ENCODE measurements at places on chromosomes 11 and 22.

- no peak for DNase-seq
Measured at GRCh38 chr11:76662656-76663485, 7.7 kb downstream of the LRRC32 start.

DNA sequence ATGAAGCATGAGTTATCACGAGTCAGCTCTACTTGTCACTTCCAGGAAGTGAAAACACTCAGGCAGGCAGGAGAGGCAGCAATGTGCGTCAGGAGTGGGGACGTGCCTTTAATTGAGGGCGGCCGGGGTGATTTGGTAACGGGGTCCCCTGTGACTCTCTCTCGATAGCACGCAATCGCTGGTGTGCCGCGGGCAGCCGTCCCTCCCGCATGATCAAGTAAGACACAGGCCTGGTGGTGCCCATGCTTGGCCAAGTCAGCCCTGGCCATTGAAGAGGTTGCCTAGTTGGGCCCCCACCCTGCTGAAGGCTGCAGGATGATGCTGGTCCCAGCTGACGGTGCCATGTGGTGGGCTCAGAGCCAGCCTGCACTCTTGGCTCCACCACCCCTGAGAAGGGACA, 29.7 kb downstream of the CACNG2 start:
- DNase-seq = no peak

DNA sequence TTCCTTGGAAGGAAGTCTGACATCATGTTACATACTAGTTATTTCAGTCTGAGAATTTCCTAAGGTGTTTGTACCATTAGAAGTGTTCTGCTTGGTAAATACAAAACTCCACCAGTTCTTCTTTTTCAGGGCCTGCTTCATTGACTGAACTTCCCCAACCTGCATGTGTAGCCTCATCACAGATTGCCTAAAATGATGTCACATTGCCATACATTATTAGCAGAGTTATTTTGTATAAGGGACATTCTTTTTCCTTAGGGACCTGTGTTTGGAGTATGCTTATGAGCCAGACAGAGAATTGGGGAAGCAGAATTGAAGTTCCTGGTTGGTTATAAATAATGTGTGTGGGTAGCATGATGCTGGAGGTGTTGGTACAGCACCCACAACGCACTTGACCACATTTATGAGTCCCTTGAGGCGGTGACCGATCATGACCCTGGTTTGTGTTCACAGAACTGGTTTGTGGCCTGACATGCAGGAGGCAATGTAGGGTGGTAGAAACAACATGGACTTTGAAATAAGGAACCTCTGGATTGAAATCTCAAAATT, 16.4 kb upstream of the MMP7 start:
- DNase-seq = no peak

DNA sequence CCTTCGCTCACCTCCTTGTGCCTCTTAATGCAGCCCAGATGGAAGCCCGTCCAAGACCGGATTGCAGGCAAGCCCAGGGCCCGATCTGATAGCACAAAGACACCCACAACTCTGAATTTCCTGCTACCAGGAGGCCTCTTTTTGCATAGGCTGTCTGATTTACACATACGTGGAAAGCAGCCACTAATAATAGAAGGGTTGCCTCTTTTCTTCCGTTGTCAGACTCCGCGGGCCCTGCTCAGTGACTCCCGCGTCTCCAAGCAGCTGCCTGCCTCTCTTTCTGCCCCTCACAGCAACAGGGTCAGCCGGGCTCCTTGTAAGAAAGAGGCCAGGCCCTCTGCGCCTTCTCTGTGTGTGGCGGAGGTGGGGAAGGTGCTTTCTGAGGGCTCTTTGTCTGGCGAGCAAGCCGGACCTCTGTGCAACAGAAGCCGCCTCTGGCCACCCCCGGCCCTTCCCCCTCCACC, 26.7 kb downstream of the FLI1 start:
- DNase-seq = no peak

GRCh38 chr22:27801202-27801615, 347 bp downstream of the MN1 start:
- peak; percentile 12 for DNase-seq

- DNase-seq = no peak
Measured at GRCh38 chr11:15988016-15988550, 368.3 kb downstream of the SOX6 start.

GRCh38 chr11:66617155-66617834, 865 bp downstream of the RBM14 start:
- DNase-seq = no peak

DNA sequence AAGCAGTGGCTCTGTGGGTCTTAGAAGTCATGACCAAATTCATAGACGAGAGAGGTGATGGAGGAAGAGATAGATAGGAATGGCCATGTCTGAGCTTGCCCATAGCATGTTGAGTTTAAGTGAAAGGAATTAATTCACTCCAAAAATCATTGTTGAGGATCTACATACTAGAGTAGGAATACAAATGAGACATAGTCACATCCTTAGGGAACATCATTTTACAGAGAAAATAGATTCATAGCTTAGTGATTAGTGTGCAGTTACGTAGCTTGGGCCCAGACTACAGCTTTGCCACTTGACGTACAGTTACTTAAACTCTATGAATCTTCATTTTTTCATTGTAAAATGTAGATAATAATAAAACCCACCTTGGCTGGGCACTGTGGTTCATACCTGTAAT, 21.4 kb upstream of the BMAL1 start:
- DNase-seq = no peak

GRCh38 chr22:26744892-26745808, 87.8 kb downstream of the MIAT start:
- no peak for DNase-seq

- DNase-seq = no peak
Measured at GRCh38 chr11:115974703-115975102, 470.5 kb upstream of the CADM1 start.

DNA sequence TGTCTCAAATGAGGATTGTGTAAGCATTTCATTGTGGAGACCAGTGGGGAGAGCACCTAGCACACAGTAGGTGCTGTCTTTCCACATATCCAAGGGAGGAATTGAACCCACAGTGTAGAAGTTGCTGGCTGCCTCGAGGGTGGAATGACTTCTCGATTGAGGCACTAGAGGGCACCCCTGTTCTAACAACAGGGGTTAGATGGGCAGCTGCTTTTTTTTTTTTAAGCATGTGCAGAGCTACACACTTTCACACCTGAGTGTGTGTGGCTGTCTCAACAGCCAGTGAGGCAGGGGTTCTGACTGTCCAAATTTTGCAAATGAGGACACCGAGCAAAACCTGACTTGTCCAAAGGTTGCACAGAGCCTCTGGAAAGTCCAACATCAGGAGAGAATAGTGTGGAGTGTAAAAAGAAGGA, 118.2 kb upstream of the CRYBB3 start:
- peak; percentile 25 for DNase-seq

GRCh38 chr11:121510438-121510837, 57.7 kb upstream of the SORL1-AS1 start:
- DNase-seq = no peak

- DNase-seq = no peak
Measured at GRCh38 chr22:27583856-27584255, 217.7 kb downstream of the MN1 start.

GRCh38 chr22:39148727-39149535, 3.5 kb downstream of the CBX7 start:
- peak; percentile 46 for DNase-seq

- DNase-seq = no peak
Measured at GRCh38 chr11:114909866-114910265, 231.5 kb downstream of the NXPE2 start.

DNA sequence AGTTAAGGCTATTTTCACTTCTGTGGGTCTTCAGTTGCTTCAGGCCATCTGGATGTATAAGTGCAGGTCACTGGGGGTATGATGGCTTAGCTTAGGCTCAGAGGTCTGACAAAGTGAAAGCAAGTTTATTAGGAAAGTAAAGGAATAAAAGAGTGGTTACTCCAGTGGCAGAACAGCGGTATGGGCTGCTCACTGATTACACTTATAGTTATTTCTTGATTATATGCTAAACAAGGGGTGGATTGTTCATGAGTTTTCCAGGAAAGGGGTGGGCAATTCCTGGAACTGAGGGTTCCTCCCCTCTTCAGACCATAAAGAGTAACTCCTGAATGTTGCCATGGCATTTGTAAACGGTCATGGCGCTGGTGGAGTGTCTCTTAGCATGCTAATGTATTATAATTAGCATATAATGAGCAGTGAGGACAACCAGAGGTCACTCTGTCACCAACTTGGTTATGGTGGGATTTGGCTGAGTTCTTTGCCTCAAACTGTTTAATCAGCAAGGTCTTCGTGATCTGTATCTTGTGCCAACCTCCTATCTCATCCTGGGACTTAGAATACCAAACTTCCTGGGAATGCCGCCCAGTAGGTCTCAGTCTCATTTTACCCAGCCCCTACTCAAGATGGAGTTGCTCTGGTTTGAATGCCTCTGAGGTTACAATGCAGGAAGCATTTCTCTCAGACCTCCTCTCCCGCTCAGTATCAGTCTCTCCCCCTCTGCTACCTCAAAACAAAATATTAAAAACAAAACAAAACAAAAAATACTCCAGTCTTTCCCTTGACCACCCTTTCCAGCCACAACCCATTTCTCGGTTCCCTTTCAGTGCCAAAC, 106.6 kb upstream of the SLC22A12 start:
- no peak for DNase-seq

DNA sequence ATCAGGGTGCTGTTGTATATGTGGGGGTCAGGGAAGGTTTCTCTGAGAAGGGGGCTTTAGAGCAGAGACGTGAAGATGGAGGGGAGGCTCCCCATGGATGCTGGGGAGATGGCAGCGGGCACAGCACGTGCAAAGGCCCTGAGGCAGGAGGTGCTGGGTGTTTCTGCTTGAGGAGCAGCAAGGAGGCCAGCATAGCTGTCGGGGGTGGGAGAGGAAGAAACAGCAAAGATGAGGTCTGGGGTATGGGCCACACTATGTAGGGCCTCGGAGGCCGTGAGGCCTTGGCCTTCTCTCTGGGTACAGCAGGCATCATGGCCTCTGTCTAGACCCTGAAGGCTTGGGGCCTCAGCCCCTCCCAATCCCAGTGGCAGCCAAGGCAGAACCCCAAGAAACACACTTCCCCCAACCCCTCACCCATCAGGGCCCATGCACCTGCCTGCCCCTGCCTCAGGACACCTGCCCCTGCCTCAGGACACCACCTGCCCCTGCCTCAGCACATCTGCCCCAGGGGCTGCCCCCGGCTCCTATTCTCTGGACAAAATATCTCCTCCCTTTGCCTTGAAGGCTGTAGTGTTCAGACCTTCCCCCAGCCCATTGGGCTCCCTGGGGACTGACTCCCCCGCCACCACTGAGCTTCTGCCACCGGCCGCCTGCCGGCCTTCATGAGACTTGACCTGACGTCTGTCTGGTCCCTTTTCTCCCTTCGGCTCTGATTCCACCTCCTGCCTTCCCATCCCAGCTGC, 6.2 kb downstream of the ALDH3B1 start:
- DNase-seq = no peak

DNA sequence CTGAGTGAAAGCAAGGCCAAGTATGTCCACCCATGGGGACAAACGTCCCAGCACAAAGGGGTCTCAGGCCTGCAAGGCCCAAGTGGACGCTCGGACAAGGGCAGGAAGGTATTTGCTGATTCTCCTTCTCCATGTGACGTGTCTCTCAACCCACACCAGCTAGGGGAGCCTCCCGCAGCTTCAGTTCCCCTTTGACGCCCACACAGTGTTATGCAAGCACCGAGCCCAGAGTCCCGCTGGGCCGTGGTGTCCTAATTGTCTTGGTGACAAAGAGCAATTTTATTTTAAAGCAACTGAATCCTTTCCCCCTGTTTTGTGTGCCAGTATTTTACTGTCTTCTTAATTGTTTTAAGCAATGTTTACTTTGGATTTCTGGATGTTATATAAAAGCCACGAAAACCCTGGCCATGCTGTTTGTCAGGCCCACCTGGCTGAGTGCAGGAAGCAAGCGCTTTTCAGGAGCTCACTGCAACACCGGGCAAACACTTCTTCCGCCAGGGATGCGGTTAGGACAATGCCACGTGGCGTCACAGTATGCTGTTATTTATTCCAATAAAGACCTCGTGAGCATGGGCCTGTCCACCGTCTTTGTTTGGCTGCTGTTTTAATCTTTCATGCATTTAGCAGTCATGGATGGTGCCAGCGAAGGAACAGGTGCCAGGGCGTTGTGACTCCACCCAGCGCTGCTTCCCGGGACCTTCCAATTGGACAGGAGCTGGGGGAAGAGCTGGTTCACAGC, 8.2 kb upstream of the PARVG start:
- DNase-seq = no peak

GRCh38 chr11:95571718-95572260, 217.8 kb downstream of the FAM76B start:
- DNase-seq = no peak

DNA sequence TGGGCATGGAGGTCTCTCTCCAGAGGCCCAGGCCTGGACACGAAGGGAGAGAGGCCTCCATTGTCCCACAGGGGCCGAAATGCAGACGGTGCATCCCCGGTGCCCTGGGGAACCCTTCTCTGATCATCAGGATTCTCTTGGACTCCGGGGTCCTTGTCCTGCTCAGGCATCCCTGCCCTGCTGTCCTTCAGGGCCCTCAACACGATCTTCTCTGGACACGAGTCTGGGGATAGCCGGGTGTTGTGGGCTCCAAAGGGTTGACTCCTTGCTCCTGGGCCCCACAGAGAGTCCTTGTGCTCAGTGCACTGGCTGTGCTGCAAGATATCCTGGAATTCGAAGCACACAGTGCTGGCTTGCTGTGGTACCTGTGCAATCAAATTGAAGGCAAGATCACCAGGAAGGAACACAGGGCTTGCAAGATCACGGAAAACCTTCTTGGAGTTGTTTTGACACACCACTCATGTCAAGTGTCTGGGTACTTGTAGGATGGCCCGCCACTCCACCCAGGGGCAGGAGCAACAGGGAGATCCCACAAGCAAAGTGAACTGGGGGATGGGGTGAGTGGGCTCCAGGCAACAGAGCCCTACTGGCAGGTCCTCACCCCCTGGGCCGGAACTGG, 61.3 kb upstream of the PRODH start:
- no peak for DNase-seq

All from stimulated activated CD4-positive, alpha-beta T cell treated with anti-CD3 and anti-CD28 coated beads, TNF-alpha, amount 100 ng/mL, for 24 hours (primary cell).